ENCODE measurements at places on chromosomes 2 and 18.

DNA sequence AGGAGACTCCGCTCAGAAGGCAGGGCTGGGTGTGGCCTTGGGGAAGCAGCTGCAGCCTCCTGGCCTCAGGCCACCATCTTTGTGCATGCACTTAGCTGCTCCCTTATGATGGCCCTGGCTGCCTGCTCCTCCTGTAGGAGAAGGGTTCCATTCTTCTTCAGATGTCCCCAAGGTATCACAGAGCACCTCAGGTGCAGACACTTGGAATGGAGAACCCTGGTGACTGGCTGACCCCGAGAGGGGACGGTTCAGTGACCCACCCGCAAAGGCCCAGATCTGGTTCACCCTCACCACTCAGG lies 9.6 kb downstream of the GPAT2 start:
- DNase-seq: no peak

DNA sequence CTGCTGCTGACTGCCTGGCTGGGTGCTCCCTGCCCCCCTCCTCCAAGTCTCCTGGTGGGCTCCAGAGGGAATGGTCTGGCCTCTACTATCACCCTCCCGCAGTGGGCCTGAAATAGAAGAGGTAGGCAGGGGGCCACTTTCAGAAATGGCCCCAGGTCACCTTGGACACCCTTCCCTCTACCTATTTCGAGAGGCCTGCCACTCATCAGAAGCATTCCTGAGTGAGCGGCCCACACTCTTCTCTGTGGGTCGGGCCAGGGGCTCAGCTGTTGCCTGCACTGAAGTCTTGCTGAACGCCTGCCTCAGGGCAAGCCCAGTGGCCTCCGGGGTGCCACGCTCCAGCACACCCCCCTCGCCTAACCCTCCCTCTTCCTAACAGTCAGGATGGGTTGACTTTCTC lies 124.9 kb downstream of the TNS1 start:
- no peak for DNase-seq

DNA sequence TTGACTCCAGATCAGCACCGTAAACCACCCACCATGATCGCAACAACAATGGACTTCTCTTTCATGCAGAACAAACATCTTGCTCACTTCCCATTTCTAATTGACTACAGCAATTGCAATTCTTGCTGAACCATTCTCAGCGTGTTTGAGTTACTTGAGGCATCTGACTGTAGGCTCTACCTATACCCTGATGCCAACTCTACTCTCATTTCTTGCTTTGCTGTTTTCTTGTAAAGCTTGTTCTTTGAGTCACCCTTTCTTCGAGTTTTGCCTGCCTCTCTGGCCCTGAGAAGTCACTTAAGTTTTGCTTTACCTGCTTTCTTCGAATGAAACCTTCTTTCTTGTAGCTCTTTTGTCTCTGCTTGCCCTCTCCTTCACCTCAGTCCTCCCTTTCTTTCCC lies 160.5 kb upstream of the RND3 start:
- DNase-seq: no peak

- no peak for DNase-seq
Observed at GRCh38 chr2:148218326-148219075, 197.6 kb downstream of the MBD5 start.

GRCh38 chr2:908568-908967 lies 42.1 kb upstream of the SNTG2 start:
- no peak for DNase-seq

GRCh38 chr2:219300022-219300421 lies 9.2 kb downstream of the PTPRN start:
- no peak for DNase-seq

DNA sequence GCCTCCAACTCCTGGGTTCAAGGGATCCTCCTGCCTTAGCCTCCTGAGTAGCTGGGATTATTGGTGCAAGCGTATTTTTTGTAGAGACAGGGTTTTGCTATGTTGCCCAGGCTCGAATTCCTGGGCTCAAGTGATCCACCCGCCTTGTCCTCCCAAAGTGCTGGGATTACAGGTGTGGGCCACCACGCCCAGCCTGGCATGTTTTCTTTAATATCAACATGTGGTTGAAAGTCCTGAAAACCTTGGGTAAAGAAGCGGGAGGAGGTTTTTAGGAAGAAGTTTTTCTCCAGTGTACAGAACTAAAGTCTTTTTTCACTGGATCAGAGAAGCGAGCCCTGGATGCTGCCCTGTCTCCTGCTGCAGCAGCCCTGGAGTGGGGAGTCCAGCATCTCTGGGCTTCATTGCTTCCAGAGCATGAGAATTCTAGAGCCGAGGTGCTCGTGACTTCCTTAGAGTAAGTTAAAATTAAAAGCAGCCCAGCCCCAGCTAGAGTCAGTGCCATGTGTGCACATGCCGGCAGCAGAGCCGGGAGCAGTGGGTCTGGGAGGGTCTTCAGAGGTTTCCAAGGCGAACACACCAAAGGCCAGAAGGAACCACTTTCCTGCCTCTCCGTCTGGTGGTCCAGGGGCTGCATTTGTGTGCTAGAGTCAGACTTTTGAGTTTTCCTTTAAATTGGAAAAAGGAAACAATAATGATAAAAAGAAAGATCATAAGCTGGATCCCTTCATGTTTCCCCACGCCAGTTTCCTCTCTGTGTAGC lies 31.2 kb downstream of the ITGB1BP1 start:
- no peak for DNase-seq

DNA sequence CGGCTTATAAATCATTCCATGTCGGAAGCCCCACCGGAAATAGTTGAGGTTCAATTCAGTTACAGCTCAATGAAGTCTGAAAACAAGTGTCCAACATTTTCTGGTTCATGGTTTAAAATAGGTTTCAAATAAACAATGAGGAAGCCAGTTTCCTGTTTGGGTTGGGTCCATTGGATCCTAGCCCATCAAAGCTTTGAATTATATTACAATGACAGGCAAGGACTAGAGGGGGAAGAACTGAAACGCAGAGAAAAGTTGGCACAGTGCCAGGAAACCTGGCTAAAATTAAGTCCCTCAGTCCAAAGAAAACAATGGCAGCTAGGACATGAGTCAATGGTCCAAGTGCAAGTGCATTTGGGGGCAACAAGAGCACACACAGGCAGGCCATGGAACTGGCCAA lies 32.0 kb downstream of the SLC14A1 start:
- no peak for DNase-seq

DNA sequence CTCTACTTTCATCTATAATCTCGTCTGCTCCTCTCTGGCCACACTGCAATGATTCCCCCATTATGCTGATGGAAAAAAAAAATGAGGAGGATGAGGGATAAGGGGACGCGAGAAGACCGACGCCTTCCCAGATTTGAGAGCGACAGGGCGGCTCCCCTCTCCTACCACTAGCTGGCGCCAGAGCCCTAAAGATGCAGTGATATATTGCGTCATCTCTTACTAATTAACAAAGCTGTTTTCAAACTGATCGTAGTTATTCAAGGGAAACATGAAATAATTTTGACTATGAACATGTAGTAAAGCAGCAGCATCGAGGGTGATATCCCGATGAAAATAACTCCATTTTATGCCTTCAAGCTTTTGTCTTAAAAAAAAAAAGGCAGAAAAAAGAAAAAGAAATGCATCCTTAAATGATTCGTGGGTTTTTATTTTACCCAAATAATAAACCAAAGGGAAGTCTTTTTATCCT lies 48.0 kb upstream of the HNRNPA3 start:
- peak; percentile 80 for DNase-seq

DNA sequence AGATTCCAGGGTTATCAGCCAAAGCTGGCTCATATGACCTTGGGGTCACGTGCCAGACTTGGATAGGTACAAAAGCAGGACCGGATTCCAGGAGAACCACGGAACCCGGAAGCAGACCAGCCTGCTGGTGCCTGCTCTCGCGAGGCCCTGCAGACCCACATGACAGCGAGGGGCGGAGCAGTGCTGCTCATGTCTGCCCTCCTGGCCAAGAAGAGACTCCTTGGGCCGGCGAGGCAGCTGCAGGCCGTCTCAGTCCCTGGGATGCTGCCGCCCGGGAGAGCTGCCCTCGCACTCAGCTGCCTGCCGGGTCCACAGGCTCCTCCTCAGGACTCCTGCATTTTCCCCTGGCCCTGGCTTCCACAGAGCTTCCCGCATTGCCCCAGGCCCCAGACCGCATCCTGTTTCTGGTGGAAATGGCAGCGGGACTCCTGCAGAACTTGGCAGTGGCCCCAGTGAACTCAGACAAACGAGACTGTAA lies 739.5 kb downstream of the SOCS6 start:
- no peak for DNase-seq

DNA sequence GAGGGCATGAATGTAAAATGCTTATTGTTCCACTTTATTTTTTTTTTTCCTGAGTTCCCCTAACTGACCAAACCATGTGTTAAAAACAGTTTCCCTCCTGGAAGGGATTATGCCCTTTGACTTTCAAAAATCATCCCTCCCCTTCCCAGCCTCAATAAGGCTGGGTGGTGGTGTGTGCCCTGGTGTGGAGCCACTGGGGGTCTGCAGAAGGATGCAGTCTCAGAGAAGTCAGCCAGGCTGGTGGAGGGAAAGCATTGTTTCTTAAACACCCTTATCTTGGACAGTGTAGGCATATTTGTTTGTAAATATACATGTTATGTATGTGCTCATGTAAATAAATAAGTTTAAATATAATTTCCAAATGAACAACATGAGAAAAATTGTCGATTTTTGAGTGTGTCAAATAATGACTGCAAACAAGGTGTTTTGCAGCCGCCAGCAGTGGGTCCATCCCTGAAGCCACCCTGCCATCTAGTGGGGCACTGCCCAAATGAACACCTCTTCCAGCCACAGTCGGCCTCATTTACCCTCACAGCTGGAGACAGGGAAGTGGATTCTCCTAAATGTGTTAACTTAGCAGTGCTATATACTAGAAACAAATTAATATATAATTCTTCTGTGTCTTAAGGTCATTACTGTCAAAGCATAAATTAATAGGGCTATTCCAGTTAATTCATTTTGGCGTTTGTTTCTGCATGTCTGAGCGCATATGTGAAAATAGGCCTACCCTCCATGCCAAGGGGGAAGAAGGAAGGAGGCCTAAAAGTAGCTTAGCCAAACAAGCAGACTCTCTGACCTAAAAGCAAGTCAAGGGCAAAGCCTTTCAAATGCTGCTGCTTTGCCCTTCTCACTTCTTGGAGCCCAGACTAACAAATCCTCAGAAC lies 209.6 kb upstream of the PIK3C3 start:
- no peak for DNase-seq

DNA sequence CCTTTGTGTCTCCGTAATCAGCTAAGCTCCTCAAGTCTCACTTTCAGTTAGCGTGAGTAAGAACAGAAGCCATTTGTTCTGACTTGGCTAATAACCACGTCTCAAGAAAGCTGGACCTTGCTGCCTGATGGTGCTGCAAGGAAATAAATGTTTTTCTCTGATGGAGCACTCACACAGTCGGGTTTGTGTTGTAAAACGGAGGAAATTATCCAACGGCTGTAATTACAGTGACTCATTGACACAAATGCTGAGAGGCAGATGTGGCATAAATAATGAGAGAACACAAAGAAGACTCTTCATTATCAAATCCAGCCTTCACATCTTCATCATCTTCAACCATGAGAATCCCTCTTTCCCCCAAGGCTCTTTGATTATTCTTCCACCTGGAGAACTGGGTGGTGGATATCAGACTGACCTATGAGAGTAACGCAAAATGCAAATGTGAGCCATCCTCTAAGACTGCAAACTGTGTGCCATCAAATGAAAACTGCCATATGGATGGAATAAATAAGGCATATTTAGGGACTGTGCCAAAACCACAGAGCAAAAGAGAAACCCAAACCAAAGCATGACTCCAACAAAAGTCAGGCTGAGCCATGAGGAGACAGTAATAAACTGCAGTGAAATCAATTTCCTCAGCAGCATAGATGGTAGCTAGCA lies 252.6 kb downstream of the RND3 start:
- DNase-seq: no peak

- DNase-seq: no peak
Observed at GRCh38 chr2:1867141-1867540, 122.8 kb upstream of the PXDN start.

- no peak for DNase-seq
Observed at GRCh38 chr18:21275645-21276044, 33.6 kb downstream of the GREB1L start.
